ENCODE measurements at places on chromosomes 11 and 22.

GRCh38 chr22:17824457-17824856 is 50.2 kb upstream of the BID start:
- no peak for DNase-seq

DNA sequence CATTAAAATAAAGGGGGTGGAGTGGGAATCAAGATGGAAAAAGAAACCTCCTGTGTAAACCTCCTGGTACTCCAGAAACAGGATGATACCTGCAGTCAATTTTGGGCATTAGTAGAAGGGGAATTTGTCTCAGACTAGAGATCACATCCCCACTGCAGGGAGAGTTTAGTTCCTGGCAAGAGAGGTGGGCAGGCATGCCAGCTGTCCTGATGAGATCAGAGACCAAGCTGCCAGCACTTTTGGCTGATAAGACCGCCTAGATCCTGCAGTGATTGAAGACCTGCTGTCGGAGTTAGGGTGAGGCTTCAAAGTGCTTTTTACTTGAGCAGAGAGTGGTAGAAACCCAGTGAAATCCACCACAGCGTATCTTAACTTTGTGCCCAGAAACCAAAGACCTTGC is 29.7 kb upstream of the NELL1 start:
- DNase-seq = no peak

DNA sequence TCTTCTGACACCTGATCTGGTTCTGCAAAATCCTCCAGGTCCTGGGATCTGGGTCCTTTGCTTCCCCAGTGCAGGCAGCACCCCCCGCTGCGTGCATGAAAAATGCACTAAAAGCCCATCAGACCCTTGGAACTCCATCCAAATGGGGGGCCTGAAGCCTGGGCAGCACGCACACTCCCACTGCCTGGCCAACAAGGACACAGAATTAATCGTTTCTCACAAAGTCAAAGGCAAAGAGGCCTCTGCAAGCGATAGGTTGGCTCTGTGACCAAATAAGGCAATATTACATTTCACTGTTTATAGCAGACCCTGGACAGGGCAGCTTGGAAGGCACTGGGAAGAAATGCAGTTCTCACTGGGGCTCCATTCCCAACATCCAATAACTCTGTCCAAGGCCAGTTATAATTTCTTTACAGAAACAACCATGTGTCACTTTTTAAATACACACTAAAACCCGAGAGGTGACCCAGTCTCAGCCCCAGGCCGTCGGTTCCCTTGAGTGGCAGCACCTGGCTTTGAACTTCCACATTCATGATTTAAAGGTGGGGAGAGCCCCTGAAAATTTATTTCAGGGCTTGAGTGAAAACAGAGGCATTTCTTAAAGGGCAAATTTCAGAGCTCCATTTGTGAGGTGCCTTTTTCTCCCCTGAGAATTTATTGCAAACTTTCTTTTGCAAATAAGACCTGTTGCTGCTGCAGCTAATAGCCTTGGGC is 114.4 kb upstream of the ANO1 start:
- DNase-seq = no peak

- peak; percentile 79 for DNase-seq
These were observed 1.9 kb downstream of the CHRM4 start for GRCh38 chr11:46389450-46390330.

GRCh38 chr11:7882860-7883259 is 48.2 kb downstream of the OR10A6 start:
- DNase-seq = no peak

GRCh38 chr11:19442554-19442910 is 201.8 kb upstream of the E2F8 start:
- no peak for DNase-seq

- no peak for DNase-seq
These were observed 1.1 kb downstream of the UBASH3B start for GRCh38 chr11:122656631-122657101.

DNA sequence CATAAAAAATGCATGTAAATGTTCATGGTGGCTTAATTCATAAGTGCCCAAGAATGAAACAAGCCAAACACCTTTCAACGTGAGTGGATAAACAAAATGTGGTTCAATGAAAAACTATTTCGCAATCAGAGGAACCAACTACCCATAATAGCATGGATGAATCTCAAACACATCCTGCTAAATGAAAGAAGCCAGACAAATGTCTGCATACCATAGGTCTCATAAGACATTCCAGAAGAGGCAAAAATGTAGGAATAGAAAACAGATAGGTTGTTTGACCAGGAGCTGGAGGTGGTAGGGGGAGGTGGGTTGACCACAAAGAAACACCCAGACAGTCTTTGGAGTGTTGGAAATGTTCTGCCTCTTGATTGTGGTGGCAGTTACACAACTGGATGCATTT is 13.2 kb upstream of the OSBPL5 start:
- DNase-seq = no peak

- DNase-seq = no peak
These were observed 266.9 kb downstream of the KIRREL3 start for GRCh38 chr11:126733685-126734084.

DNA sequence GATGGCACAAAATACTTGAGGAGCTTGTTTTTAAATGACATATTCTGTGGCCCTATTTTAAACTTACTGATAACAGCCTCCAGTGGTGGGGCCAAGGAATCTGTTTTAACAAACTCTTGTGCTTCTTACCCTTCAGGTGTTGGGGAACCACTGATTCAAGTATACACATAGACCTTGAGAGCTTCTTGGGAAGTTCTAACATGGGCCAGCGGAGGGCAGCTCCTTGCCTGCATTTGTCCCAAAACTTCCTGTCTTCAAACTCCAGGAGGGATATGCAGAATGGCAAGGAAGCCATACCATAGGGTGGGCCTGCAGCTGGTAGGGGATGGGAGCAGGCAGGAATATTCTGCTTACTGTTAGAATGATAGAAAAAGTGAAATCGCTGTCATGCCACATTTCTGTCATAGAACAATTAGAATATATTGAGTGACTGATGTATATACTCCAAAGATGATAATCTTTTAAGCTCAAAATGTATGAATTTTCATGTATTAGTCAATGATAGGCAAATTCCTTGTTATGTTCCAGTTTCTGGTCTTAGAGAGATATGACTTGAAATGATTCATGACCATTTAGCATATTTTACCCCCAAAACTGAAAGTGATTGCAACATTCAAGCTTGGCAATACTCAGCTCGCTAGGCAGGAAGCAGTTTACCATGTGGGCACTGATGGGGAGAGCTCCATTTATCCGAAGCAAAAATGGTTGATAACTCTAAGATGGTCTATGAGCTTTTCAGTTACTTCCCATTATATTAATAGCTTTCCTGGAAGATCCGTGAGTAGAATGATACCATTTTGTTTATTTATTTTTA is 9.2 kb downstream of the EXT2 start:
- no peak for DNase-seq

DNA sequence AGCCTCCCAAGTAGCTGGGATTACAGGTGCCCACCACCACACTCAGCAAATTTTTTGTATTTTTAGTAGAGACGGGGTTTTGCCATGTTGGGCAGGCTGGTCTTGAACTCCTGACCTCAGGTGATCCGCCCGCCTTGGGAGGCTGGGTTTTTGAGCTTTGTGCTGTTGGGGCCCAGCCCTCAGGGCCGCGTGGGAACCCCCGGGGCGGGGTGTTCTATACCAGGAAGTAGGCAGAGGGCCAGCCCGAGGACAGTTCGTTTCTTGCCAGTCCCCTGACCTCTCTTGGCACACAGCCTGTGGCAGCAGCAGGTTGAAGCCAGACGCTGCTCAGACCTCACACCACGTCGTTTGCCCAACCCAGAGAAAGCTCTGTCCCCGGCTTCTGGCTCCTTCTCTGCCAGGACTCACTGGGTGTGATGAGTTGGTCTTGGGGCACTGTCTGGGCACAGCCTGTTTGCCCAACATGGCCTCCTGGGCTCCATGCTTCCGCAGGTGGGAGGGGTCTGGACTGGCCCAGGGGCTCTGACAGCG is 24.9 kb upstream of the CHKA start:
- peak; percentile 16 for DNase-seq

- no peak for DNase-seq
These were observed 58.0 kb downstream of the RCN1 start for GRCh38 chr11:32148895-32149294.

All from COR-L47 (cell line).